ENCODE measurements at places on chromosomes 1 and 21.

- no peak for DNase-seq
Observed at GRCh38 chr1:224188286-224188685, 5.2 kb downstream of the DEGS1 start.

GRCh38 chr1:89657886-89658285, 25.0 kb downstream of the LRRC8C start:
- DNase-seq = no peak

DNA sequence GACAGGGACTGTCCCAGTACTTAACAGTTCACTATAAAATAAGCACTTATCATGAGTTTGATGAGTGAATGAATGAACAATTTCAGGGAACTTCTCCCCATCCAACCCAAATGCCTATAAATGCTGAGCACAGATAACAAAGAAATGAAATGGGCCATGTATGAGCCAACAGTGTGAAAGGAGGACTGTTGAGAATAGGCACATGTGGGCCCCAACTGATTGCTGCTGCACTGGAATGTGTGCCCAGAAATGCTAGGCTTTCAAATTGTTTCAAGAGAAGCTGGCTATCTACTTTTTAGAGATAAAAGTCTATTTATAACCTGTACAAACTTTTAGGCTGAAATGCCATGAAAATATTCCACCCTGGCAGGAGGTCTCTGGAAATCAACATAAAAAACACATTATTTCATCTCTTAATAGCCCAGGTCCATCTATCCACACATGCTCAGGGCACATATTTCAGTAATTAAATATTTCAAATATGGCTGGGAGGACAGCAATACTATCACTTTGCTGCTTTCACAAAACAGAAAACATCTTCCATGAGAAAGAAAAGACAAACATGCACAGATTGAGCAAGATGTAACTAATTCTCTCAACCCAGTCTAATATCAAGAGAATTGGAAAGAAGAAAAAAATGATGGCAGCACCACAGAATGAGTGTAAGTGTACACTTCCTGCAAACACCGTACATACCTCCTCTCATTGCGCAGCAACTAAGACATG, 49.8 kb downstream of the COLGALT2 start:
- DNase-seq = no peak

- no peak for DNase-seq
Observed at GRCh38 chr1:8878448-8878697, at the start of gene ENO1. ENO1 (minus strand) TSS chr1:8878686; CDS start chr1:8874908, 3,778 bp downstream.

- DNase-seq = no peak
Observed at GRCh38 chr1:104702731-104703130, 953.0 kb downstream of the AMY1C start.

- DNase-seq = no peak
Observed at GRCh38 chr1:16369821-16370220, 2.8 kb downstream of the SZRD1 start.

DNA sequence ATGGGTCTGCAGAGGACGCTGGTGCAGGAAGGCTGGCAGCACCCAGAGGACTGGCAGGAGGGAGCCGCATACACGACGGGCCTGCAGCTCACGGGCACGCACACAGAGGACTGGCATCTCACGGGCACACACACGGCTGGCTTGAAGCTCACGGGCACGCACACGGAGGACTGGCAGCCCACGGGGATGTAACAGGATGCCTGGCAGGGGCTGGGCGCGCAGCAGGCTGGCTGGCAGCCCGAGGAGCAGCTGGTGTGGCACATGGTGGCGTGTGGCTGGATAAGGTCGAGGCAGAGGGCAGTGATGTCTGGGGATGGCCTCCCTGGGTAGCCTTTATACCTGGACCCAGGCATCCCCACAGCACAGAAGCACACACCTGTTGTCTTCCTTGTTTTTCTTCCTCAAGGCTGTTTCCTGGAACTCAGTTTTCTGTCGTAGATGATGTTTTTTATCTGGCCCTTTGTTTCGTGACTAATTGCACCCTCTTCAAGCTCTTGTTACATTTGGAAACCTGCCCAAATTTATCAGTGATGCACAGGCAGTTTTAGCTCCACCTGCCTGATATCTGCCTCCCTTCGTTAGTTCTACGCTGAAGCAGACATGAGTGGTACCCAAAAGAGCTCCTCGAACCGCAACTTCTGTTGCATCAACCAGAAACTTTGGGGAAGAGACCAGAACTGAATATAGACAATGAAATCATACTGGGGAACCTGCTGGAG, at the start of gene KRTAP12-1:
KRTAP12-1 (minus strand) TSS at position 303 of the 719 bp plus-strand sequence; CDS start at position 263, 40 bp downstream.
- no peak for DNase-seq

DNA sequence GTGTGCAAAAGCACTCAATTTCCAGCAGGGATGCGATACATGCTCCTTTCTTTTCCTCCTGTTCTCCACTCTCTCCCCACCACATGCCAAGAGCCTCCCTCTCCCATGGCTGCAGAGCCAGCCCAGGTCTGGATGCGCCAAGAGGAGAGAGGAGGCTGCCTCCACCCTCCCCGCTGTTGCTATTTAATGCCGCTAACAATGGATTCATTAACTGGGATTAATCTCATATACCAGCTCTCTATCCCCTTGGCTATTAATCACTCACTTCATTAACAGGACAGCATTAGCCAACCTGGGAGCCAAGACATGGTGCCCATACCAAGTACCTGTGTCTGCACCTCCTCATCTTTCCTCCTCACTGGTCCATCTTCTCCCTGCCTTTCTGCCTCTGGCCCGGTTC, 49.1 kb upstream of the SCMH1 start:
- no peak for DNase-seq

GRCh38 chr1:156213644-156213966, 798 bp downstream of the PMF1 start:
- DNase-seq = no peak

GRCh38 chr1:234724516-234725176, 114.7 kb upstream of the IRF2BP2 start:
- no peak for DNase-seq

DNA sequence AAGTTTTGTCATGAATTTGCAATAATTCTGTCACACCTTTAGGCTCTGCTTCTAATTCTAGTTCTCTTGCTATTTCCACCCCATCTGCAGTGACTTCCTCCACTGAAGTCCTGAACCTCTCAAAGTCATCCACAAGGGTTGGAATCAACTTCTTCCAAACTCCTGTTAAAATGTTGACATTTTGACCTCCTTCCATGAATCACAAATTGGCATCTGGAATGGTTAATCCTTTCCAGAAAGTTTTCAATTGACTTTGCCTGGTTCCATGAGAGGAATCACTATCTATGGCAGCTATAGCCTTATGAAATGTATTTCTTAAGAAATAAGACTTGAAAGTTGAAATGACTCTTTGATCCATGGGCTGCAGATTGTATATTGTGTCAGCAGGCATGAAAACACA, 19.7 kb upstream of the SFT2D2 start:
- DNase-seq = no peak

DNA sequence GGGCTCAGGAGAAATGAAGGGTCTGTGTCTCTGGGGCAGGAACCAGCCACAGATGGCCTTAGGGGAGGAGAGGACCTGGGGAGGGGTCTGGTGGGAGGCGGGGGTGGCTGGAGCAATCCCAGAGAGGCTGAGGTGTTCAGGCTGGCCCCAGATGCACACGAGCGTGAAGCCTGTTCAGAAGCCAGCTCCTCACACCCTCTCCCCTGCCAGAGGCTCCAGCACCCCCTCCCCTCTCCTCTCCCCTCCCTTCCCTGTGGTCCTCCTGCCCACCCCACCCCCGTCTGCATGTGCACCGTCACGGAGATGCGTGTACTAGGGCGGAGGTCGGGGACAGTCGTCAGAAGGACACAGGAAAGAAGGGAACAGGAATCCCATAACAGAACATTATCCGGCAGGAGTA, 115.0 kb upstream of the COL6A1 start:
- no peak for DNase-seq

GRCh38 chr1:179079113-179079761, 2.6 kb upstream of the TOR3A start:
- peak; percentile 69 for DNase-seq

DNA sequence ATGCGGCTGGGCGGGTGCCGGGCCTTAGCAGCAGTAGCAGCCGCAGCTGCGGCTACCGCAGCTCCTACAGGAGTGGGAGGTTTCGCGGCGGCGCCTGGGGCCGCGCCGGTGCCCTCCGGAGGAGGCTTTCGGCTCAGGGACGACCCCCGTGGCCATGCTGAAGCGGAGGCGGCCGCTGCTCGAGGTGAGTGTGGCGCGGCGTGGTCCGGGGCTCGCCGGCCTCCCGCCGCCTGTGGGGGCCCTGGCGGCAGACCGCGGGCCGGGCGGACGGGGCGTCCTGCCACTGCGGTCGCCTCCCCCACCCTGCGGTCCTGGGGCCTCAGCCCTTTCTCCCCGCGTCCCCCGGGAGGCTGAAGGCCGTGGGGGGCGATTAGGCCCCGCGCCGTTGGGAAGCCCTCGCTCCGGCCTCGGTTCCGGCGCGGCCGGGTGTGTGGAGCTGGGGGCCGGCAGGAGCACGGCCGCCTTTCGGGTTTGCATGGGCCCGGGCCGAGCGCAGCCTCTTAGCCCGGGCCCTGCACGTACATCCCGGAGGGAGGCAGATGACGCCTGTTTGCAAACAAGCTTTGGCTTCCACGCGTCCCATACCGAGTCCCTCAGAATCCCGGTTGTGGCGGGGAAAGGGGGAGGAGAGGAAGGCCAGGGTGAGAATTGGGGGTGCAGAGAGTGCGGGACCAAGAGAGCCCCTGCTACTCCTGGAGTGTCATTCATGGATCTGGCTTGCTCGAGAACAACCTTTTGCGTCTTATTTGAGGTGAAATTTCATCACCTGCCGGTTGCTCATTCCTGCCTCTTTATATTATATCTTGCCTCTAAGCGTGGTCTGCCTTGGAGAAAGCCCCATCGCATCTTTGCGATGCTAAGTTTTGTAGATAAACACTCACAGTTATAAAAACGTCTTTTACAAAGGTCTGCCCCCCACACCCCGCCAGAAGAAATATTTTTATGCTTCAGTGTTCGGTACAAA, 613 bp downstream of the ZFYVE9 start:
- DNase-seq = peak; percentile 58

DNA sequence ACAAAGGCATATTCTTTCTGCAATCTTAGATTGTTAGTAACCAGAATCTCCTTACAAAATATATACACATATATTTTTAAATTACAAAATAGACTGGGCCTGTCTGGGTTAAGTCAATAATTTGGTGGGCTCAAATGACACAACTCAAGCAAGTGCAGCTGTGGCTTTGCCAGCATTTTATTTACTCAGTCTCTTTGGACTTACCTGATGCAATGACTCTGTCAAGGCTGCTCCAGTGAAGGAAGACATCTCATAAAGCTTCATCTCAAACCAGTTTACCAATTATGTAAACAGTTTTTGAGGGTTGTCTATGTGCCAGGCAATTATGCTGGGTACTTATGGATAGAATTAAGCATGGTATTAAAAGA, 22.8 kb upstream of the ABCA4 start:
- no peak for DNase-seq

DNA sequence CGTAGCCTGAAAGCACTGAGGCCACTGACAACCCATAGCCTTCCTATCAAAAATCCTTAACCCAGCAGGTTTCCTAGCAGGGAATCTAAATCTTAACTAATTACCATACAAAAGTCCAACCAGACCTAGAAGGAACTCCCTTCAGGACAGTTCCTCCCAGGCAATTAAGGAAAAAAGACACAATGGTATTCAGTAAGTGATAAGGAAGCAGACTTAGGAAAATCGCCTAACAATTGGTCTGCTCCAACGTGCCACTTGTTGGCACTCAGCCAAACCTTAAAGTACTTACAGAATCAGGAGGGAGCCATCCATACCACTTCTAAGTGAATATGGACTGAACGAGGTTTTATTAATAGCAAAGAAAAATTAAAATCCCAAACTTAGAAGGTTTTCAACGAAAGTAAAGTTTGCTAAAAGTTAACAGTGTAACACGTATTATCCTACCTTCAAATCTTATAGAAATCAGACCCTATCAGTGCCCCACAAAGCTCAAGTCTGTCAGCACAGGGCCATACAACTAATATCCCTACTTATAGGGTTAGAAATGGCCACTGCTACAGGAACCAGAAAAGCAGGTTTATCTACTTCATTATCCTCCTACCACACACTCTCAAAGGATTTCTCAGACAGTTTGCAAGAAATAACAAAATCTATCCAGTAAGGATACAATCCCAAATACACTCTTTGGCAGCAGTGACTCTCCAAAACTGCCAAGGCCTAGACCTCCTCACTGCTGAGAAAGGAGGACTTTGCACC, 29.0 kb downstream of the SPATA6 start:
- no peak for DNase-seq

DNA sequence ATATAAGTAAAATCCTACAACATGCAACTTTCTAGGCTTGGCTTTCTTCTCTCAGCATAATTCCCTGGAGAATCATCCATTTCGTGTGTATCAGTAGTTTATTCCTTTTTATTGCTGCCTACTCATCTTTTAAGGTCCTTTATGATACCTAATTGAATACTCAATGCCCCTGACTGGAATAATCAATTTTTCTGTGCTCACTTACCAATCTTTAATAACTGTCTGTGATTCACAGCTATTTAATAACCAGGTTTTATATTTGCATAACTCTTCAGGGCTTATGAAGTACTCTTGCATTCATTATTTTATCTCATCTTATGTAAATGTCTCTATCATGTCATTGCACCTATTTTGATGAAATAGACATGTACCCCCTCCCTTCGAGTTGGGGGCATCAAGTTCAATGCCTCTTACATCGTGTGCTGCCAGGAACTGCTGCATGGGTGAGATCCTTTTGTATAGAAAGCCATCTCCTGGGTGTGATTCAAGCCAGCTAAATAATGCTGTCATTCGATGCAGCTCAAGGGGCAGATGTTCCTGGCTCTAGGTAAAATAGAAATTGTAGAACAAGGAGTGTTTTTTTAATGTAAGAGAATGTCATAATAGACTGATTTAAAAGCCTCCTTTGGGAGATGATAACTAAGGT, 222.7 kb downstream of the SLC35F3 start:
- DNase-seq = no peak

DNA sequence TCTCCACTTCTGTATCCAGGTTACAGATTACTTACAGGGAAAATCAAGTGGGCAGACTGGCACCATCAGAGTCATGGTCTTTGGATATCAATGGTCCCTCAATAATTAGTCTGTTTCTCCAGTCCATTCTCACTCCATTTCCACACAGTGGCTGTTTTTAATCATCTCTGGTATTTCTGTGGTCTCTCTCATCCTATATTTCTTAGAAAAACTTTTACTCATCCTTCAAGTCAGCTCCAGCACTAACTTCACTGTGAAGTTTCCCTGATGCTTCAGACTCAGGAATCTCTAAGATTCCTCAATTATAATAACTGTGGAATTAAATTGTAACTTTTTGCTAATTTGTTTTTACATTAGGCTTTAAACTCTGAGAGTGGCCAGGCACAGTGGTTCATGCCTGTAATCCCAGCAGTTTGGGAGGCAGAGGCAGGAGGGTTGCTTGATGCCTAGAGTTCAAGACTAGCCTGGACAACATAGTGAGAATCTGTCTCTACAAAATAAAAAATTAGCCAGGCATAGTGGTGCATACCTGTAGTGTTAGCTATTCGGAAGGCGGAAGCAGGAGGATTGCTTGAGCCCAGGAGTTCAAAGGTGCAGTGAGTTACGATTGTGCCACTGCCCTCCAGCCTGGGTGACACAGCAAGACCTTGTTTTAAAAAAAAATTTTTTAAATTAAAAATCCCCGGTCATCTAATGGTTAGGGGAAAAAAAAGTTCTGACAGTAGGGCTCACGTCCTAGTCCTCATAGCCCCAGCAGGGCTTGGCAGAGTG, 10.6 kb downstream of the CD160 start:
- DNase-seq = no peak

GRCh38 chr21:35116777-35117176, 67.7 kb upstream of the RUNX1 start:
- no peak for DNase-seq

- peak; percentile 26 for DNase-seq
Observed at GRCh38 chr1:20552728-20553445, 514 bp downstream of the FAM43B start.
